ENCODE measurements at places on chromosomes 2 and 18. TPM values are rescaled to one million over a fixed set of nuclear protein-coding genes. Genes with fewer than 3 reads are reported as not detected.
A peak's percentile ranks its signal among the peaks of the same experiment; 100 is the strongest.

GRCh38 chr18:70499218-70499691 lies 210.4 kb downstream of the SOCS6 start:
- no peaks in the 10 kb centered on the region for H3K4me1 ChIP-seq
- H3K36me3 ChIP-seq, result no peaks in the 10 kb centered on the region
- DNase-seq, result peak; percentile 14
- peak overlapping the region; percentile 16 for H3K4me3 ChIP-seq
- H3K27me3 ChIP-seq, result peaks cover 1% of the 10 kb centered on the region

DNA sequence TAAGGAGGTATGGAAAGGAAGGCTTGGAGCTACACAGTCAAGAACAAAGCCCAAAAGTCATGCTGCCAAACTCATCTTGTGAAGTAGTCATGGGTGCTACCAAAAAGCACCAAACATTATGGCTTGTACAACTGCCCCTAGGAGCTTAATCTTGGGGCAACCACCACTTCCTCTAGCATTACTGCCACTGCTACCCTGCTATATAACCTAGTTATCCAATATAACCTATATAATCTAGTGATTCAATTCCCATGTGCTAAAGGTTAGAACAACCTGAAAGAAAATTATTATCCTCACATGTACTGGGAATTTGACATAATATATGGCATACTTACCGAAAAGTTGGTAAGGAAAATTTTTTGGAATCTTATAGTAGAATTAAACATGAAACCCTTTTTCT lies 102.6 kb upstream of the RBBP8 start:
- peaks cover 10% of the 10 kb centered on the region for H3K27me3 ChIP-seq

DNA sequence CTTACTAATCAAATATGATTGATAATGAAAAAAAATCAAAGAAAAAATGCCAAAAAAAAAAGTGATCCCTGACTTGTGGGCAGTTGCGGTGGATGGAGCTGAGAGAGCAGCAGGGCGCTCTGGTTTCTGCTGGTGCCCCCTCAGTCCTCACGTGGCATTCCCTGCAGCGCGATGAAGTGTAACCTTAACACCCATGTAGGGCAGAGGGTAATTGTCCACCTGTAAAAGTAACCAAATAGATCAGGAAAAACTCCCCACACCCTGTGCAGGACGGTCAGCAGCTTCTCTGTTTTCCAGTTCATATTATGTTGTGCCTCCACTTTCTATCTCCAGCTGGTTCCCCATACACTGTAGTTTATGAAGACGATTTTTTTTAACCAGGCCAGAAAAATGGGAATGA lies 25.0 kb downstream of the COA5 start:
- H3K27ac ChIP-seq, result no peak overlapping the region
- no peaks in the 10 kb centered on the region for H3K27me3 ChIP-seq
- no peak overlapping the region for H3K4me3 ChIP-seq
- peaks cover 4% of the 10 kb centered on the region for H3K4me1 ChIP-seq
- DNase-seq, result no peak

DNA sequence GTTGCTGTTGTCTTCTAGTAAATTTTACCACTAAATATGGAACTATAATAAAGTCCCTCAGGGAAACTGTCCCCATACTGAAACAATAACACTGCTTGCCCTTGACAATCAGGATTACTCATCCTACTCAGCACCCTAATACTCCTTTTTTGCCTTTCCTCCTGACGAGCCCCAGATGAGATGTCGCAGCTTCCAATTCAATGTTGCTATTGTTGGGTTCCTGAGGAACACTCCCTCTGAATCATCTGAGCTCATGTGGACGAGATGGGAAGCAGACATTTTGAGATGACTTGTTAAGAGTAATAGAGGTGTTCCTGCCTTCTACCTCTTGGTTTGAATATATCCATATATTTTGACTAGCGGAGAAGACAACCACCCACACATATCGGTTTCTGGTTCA lies 187.8 kb upstream of the FAM98A start:
- peaks cover 2% of the 10 kb centered on the region for H3K27me3 ChIP-seq
- no peak overlapping the region for H3K4me3 ChIP-seq
- H3K4me1 ChIP-seq, result no peaks in the 10 kb centered on the region
- no peaks in the 10 kb centered on the region for H3K36me3 ChIP-seq

IGFBP5 gene
- not detected for total RNA-seq

SLC35F5 gene
- total RNA-seq, result 18.4 TPM

DES gene
- total RNA-seq, result not detected

Data from activated CD4-positive, alpha-beta T cell treated with anti-CD3 and anti-CD28 coated beads for 36 hours (primary cell).